ENCODE measurements at places on chromosomes 1 and 21. TPM values are rescaled to one million over a fixed set of nuclear protein-coding genes. Genes with fewer than 3 reads are reported as not detected.

PBX1 gene
- 15.9 TPM for total RNA-seq

BEST4 gene
- total RNA-seq: 0.42 TPM

GJA8 gene
- not detected for total RNA-seq

C1QB gene
- not detected for total RNA-seq

PRMT6 gene
- total RNA-seq: not detected

LAMC2 gene
- total RNA-seq: 24.4 TPM

LRRN2 gene
- total RNA-seq: 15.3 TPM

LRRIQ3 gene
- total RNA-seq: 0.53 TPM

MASP2 gene
- 0.10 TPM for total RNA-seq

HEYL gene
- 3.1 TPM for total RNA-seq

GPR52 gene
- total RNA-seq: not detected

ATP1A4 gene
- not detected for total RNA-seq

ACTN2 gene
- not detected for total RNA-seq

SDE2 gene
- 8.7 TPM for total RNA-seq

PADI2 gene
- total RNA-seq: 1.1 TPM

SHISA4 gene
- total RNA-seq: 19.2 TPM

ZNF695 gene
- total RNA-seq: 2.9 TPM

KLF17 gene
- 0.48 TPM for total RNA-seq

RPE65 gene
- not detected for total RNA-seq

BSND gene
- total RNA-seq: not detected

KPRP gene
- not detected for total RNA-seq

MR1 gene
- total RNA-seq: 6.7 TPM

CD53 gene
- not detected for total RNA-seq

NPR1 gene
- 1.6 TPM for total RNA-seq

TFF3 gene
- total RNA-seq: not detected

FCMR gene
- total RNA-seq: 5.2 TPM

RXFP4 gene
- total RNA-seq: not detected

GOLT1A gene
- total RNA-seq: 4.4 TPM

All from A549 treated with Mapracorat at 1 μM for 4 hours (cell line).